ENCODE measurements at places on chromosomes 1 and 21. TPM values are rescaled to one million over a fixed set of nuclear protein-coding genes. Genes with fewer than 3 reads are reported as not detected.

The SELL gene
- not detected for total RNA-seq

The TRMT1L gene
- total RNA-seq, result 13.5 TPM

The GJA5 gene
- total RNA-seq, result not detected

The PAQR7 gene
- 6.4 TPM for total RNA-seq

The CRNN gene
- not detected for total RNA-seq

The SPATA1 gene
- total RNA-seq, result 1.3 TPM

The GJA8 gene
- not detected for total RNA-seq

The C4BPA gene
- not detected for total RNA-seq

The CAMK2N1 gene
- total RNA-seq, result 120 TPM

The WNT2B gene
- total RNA-seq, result 4.0 TPM

The RASAL2 gene
- 12.4 TPM for total RNA-seq
